ENCODE measurements at places on chromosomes 6 and 20. TPM values are rescaled to one million over a fixed set of nuclear protein-coding genes. Genes with fewer than 3 reads are reported as not detected.

DNA sequence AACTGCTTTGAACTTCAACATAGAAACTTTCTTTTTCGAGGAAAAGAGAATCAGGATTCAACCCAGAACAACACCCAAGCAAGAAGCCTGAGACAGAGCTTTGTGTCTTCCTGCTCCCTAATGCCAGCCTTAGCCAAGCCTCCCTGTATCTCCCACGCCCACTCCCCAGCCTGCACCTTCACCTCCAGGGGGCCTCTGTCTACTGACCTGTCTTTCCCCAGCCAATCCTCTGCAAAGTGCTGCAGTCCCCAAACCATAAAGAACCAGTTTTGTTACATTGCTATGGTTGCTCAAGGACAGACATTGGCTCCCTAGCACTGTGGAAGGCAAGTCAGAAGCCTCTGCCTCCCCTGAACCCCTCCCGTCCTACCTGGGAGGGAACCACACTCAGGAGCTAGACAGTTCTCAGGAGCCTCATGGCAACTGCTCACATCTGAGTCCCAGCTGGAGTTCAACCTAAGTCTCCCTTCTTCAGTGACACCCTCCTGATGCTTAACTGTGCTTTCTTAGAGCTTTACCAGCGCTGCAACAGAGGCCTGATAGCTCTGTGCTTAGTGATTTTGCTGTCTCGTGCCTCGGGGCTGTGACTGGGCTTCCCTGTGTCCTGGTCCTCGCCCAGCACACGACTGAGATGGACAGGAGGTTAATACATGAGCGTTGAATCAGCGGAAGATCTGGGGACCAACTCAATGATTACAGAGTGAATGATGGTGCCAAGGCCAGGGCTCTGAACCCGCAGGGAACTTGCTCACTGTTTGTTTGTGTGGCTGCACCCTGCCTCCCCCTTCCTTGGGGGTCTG lies 101.5 kb upstream of the DUSP22 start:
- no peak for DNase-seq

- no peak for DNase-seq
These were observed 154.8 kb upstream of the KCNQ5 start for GRCh38 chr6:72466971-72467566.

GRCh38 chr6:107653183-107653580 lies 163.3 kb downstream of the SOBP start:
- DNase-seq = no peak

DNA sequence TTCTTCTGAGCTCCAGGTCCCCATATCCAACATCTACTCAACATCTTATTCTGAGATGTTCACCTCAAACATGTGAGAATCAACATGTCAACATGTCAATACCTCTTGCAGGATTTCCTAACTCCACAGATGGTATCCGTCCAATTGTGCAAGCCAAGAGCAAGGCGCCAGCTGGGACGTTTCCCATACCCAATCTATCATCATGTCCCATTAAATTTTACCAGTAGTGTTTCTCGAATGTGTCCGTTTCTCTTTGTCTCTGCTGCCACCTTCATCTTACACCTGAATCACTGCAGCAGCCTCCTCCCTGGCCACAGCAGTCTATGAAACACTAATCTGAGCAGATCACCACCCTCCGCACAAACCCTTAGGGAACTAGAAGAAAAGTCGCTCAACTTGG lies 78.0 kb upstream of the RPS6KA2 start:
- DNase-seq = no peak

DNA sequence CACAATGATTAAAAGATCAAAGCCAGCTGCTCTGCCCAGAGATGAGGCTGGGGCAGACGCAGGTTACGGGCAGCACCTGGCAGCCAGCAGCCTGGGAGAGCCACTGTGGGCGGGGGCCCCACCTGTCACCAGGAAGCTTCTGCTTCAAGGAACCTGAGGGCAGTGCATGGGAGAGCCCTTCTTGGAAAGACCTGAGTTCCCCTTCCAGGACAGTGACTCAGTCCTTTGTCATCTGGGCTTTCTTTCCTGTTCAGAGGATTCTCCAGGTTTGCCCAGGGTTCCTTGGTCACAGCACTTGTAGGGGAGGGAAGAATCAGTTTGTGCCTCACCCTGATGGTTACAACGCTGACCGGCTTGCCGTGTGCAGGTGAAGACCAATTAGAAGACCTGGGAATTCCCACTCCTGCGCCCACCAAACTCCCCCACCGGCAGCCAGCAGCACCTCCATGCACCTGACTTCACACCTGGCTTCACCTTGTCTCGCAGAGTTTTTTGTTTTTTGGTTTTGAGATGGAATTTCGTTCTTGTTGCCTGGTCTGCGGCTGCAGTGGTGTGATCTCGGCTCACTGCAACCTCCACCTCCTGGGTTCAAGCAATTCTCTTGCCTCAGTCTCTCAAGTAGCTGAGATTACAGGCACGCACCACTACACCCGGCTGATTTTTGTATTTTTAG lies 2.0 kb downstream of the ZBP1 start:
- DNase-seq = no peak

- DNase-seq = no peak
These were observed 653 bp downstream of the NAA20 start for GRCh38 chr20:20017844-20018185.

GRCh38 chr6:170039156-170040114 lies 251.4 kb downstream of the DLL1 start:
- DNase-seq = no peak

TUBB2A gene
- 197 TPM for total RNA-seq

DHX35 gene
- 10.9 TPM for total RNA-seq

CDSN gene
- not detected for total RNA-seq

COL11A2 gene
- total RNA-seq = 1.1 TPM

FAM135A gene
- 7.9 TPM for total RNA-seq

DBNDD2 gene
- total RNA-seq = 1.3 TPM

SLPI gene
- not detected for total RNA-seq

SLC22A3 gene
- 0.06 TPM for total RNA-seq
